ENCODE measurements at places on chromosomes 4 and X.

DNA sequence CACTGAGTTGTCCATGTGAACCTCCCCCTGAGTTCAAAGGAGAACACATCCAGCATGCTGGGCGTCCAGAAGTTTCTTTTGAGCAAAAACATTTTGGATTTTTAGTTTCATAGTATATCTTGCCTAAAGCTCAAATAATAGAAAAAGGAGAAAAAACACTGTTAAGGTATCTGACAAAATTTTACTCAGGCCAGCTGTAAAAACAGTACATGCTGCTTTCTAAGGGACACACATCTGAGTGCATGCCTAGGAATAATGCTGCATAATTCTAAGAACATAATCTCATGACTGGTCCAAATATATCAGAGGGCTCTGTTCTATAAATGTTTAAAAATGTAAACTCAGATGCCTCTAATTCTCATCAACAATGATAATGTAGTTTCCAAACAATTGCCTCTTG, 561.3 kb upstream of the INTU start:
- no peaks in the 10 kb centered on the region for H3K27me3 ChIP-seq
- H3K27ac ChIP-seq: no peak overlapping the region
- H3K36me3 ChIP-seq: no peaks in the 10 kb centered on the region
- no peaks in the 10 kb centered on the region for H3K4me1 ChIP-seq
- H3K4me3 ChIP-seq: no peak overlapping the region

DNA sequence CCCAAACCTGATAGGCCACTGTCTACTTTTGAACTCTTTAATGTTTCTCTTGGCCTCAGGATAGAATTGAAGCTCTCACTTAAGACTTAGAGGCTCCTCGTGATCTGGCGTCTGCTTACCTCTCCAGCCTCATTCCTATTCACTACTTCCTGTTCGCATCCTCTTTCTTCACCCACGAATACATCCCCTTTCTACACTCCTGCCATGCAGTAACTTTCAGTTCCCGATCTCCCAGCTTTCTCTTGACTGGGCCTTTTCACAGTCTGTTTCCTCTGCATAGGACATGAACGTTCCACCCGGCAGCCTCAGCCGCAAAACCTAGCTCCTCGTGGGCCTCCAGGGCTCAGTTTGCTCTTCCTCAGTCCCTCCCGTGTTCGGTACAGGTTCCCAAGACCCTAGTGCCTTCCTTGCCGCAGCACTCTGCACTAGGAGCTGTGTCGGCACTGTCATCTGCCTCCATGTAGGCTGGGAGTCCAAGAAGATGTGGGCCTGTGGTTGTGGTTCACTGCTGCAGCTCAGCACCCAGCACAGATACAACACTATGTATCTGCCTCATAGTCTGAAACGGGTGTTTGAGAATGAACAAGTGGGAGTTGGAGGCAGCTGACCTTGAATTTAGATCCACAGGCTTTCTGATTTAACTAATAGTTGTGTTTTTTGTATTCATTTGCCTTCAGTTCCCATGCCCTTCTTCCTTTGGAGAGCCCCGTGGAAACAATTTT, 15.8 kb downstream of the RPL39 start:
- no peak overlapping the region for H3K4me3 ChIP-seq
- no peak for DNase-seq
- H3K36me3 ChIP-seq: peaks cover 2% of the 10 kb centered on the region

GRCh38 chrX:74238771-74239170, 65.2 kb upstream of the ZCCHC13 start:
- no peaks in the 10 kb centered on the region for H3K36me3 ChIP-seq
- no peaks in the 10 kb centered on the region for H3K27me3 ChIP-seq
- H3K27ac ChIP-seq: no peak overlapping the region

DNA sequence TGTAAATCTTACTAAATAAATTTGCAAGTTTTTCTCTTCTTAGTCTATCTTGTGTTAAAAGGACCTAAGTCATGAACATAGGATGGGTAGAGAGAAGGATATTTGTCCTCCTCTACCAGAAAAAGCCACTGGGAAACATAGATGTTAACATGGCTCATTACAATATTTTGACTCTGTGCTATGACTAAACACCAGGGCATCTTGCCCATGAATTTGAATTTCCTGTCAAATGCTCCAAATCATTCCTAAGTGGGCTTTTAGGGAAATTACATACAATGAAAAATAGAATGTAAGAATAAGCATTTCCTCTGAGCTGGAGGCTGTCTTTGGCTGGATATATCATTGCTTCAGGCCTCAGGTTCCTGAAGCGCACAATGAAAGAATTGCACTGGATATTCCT, 39.1 kb downstream of the ANOS1 start:
- no peaks in the 10 kb centered on the region for H3K27me3 ChIP-seq
- DNase-seq: no peak
- no peak overlapping the region for H3K4me3 ChIP-seq

DNA sequence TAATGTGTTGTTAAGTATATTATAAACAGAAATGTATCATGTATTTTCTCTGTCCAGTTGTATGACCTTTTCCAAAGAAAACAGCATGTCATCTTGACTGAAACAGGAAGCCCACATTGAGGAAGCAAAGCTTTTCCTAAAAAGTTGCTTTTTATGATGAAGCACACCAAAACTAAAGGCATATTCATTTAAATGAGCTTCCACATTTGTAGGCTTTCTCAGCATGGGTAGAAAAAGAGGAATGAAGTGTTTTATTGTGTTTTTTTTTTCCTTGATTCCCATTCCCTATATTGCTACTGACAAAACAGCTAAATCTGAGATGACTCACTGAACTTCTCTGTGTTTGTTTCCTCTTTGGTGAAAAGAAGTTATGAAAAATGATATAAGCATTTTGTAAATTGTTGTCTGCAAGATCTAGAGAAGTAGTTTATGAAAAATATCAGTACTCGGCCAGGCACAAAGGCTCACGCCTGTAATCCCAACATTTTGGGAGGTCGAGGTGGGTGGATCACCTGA, 32.5 kb upstream of the FRAS1 start:
- H3K4me1 ChIP-seq: no peaks in the 10 kb centered on the region
- DNase-seq: no peak
- H3K4me3 ChIP-seq: no peak overlapping the region
- no peaks in the 10 kb centered on the region for H3K36me3 ChIP-seq
- no peak overlapping the region for H3K27ac ChIP-seq

GRCh38 chrX:21151051-21151450, 223.2 kb upstream of the CNKSR2 start:
- no peaks in the 10 kb centered on the region for H3K27me3 ChIP-seq
- no peaks in the 10 kb centered on the region for H3K4me1 ChIP-seq
- H3K36me3 ChIP-seq: no peaks in the 10 kb centered on the region
- DNase-seq: no peak

- no peak for DNase-seq
- H3K4me1 ChIP-seq: no peaks in the 10 kb centered on the region
- H3K27ac ChIP-seq: no peak overlapping the region
- H3K27me3 ChIP-seq: no peaks in the 10 kb centered on the region
Measured at GRCh38 chrX:152824841-152825374, 5.6 kb downstream of the CETN2 start.

DNA sequence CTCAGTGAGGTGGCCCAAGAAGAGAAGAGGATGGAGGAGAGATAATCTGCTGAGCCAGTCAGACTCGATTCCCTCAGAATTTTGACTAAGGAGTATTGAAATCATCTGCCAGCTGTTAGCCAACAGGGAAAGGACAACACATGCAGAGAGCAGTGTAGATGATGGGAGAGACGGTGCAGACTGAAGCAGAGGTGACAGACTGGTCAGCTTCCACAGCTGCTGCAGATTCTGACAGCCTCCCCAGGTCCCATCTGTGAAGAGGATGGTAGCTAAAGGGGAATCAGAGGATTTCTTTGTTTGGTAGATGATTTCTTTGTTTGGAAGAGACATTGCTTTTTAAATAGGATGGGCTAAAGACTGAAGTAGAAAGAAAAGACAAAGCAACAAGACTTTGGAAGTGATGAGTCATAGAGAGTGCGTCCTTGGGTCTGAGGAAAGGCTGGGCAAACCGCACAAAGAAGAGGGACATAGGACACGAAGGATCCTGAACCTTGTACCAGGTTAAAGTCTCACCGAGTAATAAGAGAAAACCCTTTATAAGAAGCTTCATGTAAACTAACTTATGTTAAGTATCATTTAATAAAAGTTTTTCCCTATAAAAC, 27.6 kb downstream of the INTU start:
- no peaks in the 10 kb centered on the region for H3K4me1 ChIP-seq
- H3K36me3 ChIP-seq: no peaks in the 10 kb centered on the region
- DNase-seq: no peak
- no peak overlapping the region for H3K27ac ChIP-seq

DNA sequence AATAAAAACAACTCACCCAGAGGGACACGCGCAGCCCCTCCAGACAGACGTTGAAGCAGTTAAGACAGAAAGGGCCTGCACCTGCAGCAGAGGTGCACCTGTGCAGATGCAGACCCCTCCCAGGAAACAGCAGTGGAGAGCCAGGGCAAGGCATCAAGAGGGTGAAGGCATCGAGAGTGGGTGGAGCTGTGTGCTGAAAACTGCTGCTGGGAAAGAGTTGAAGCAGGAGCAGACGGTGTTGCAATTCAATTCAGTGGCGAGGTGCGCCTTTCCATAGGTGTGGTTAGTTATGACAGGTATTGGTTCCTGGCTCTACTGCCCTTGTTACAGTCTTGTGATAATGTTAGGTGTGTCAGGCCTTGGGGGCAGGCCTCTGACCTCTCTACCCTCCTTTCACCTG, 16.7 kb downstream of the LETM1 start:
- no peak overlapping the region for H3K4me3 ChIP-seq
- DNase-seq: no peak
- H3K27ac ChIP-seq: no peak overlapping the region
- H3K4me1 ChIP-seq: no peaks in the 10 kb centered on the region

GRCh38 chrX:96688789-96689188, 4.1 kb downstream of the DIAPH2 start:
- no peaks in the 10 kb centered on the region for H3K27me3 ChIP-seq
- no peak for DNase-seq
- H3K4me3 ChIP-seq: no peak overlapping the region

GRCh38 chr4:140717313-140717712, 38.9 kb downstream of the TBC1D9 start:
- no peaks in the 10 kb centered on the region for H3K27me3 ChIP-seq
- H3K4me1 ChIP-seq: no peaks in the 10 kb centered on the region
- no peak overlapping the region for H3K27ac ChIP-seq
- H3K4me3 ChIP-seq: no peak overlapping the region
- H3K36me3 ChIP-seq: peaks cover 4% of the 10 kb centered on the region
- DNase-seq: no peak

- no peak overlapping the region for H3K27ac ChIP-seq
- no peak overlapping the region for H3K4me3 ChIP-seq
- H3K36me3 ChIP-seq: peaks cover 4% of the 10 kb centered on the region
- H3K27me3 ChIP-seq: no peaks in the 10 kb centered on the region
- DNase-seq: no peak
Measured at GRCh38 chr4:112426416-112426815, 89.6 kb downstream of the NEUROG2 start.

GRCh38 chr4:176256921-176257320, 12.1 kb downstream of the ASB5 start:
- peaks cover 2% of the 10 kb centered on the region for H3K4me1 ChIP-seq
- DNase-seq: no peak
- no peak overlapping the region for H3K4me3 ChIP-seq
- H3K27ac ChIP-seq: no peak overlapping the region
- no peaks in the 10 kb centered on the region for H3K27me3 ChIP-seq

DNA sequence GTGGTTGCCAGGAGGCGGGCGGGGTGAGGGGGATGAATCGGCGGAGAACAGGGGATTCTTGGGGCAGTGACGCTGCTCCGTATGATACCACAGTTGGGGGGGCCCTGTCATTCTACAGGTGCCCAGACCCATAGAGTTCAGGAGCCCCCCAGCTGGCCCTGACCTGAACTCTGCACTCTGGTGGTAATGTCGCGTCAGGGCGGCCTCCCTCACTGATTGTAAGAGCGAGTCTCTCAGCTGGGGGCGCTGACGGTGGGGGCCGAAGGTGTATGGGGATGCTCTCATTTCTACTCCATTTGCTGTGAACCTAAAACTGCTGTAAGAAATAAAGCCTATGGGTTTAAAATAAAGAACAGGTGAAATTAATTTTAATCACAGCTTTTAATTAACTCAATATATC, 91.8 kb upstream of the PSAPL1 start:
- H3K27me3 ChIP-seq: no peaks in the 10 kb centered on the region
- H3K4me3 ChIP-seq: no peak overlapping the region
- no peaks in the 10 kb centered on the region for H3K4me1 ChIP-seq
- no peaks in the 10 kb centered on the region for H3K36me3 ChIP-seq
